Tibial artery (tissue), 4 donors: ENCODE measurements at places on chromosomes 12 and 14.

DNA sequence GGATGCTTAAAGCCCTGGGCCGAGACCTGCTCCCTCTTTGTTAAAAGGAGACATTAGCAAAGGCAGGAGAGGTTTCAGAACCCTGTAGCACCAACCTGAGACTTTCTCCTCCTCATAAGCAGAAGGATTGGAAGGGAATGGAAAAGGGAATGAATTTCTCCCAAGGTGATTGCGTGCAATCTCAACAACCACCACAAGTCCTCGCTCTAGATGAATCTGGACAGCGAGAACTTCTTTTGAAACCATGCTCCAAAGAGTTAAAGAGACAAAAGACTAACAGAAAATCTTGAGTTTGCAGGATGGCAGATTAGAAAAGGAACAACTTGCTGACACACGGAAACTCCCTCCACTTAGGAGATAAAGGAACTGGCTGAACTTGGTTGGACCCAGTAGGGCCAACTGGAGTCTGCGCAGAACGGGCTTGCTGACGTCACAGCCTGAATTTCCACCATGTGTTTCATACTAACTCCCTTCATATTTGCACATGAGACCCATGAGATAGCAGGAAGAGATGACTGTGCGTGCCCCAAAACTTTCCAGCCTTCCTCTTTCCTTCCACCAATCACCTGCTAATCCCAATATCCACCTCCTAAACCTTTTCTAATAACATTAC, 137.0 kb downstream of the PTPN11 start:
- no peak for DNase-seq

- DNase-seq: no peak
Measured at GRCh38 chr12:84874125-84874824, 38.3 kb downstream of the SLC6A15 start.

DNA sequence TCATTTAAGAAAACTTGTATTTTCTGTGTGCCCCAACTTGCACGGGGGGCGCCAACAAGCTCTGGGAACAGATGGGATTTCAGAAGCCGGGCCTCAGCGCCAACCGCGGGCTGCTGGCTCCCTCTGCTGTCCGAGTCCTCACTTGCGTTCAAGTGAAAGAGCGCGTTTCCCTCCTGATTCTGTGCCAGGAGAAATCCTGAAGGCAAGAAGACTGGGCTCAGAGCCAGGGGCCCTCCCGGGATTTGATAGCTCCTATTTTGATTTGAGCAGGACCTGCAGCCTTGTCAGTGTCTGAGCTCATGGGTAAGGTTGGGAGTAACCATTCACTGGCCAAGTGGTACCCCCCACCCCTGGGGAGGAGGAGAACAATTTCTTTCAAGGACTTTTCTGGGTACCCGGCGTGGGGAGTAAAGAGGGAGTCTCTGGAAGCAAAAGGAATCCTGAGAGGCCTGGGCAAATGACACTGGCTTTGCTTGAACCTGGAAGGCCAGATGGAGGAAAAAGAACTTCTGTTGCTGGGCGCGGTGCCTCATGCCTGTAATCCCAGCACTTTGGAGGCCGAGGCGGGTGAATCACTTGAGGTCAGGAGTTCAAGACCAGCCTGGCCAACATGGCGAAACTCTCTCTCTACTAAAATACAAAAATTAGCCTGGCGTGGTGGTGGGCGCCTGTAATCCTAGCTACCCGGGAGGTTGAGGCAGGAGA, 179.0 kb upstream of the RGS6 start:
- DNase-seq: peak; percentile 93

- no peak for DNase-seq
Measured at GRCh38 chr14:80973931-80974641, 18.7 kb downstream of the TSHR start.

GRCh38 chr12:120238217-120238616, 27.3 kb downstream of the PXN start:
- DNase-seq: no peak

DNA sequence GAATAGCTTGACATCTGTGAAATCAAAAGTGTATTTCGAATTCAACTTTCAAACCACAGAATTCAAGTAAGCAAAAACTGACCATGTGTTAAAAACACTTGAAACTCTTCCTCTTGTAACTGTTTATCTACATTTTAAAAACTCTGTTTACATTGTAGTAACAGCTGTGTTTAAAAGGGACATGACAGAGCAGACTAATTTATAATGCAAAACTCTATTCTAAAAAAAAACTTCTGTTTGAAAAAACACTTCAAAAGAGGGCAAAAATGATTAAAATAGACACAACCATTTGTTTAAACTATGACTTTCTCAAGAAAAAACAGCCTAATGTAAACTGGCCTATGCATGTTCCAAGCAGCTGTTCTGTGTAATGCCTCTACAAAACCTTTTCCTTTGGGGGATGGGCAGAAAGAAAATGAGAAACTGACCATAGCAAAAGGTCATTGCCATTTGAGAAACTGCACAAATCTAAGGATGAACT, 149.1 kb upstream of the HMGA2 start:
- no peak for DNase-seq

- DNase-seq: peak; percentile 67
Measured at GRCh38 chr12:65948320-65949008, 124.2 kb downstream of the HMGA2 start.

GRCh38 chr12:10069099-10069498, 29.7 kb downstream of the CLEC1A start:
- no peak for DNase-seq
